ENCODE measurements at places on chromosomes 7 and 10. TPM values are rescaled to one million over a fixed set of nuclear protein-coding genes. Genes with fewer than 3 reads are reported as not detected.

GRCh38 chr7:72217151-72217550 is 195.0 kb downstream of the CALN1 start:
- no peak for DNase-seq

DNA sequence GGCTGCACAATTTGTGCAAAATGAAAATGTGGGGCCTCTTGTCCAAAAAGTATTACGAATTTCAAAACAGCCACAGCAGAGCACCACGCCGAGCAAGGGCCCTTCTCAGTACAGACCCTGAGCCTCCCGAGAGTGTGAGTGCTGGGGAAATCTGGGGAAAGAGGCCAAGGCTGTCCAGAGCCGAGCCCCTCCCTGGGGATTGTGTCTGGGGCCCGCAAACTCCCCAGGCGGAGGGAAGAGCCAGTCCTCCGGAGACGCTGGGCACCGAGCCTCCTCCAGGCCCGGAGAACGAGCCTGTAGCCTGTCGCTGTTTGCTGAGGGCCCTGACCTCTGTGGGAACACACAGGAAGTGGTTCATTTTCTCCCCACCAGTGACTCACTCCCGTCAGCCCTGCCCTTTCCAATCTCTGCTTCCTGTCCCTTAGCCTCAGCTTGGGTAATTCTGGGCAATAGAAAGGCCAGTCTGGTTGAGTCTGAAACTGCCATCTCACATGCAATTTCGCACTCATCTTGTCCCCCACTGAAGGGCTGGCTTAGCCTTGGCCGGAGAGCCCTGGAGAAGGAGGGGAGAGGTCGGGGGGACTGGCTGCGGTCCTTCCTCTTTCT is 19.5 kb upstream of the GNA12 start:
- DNase-seq, result peak; percentile 89

DNA sequence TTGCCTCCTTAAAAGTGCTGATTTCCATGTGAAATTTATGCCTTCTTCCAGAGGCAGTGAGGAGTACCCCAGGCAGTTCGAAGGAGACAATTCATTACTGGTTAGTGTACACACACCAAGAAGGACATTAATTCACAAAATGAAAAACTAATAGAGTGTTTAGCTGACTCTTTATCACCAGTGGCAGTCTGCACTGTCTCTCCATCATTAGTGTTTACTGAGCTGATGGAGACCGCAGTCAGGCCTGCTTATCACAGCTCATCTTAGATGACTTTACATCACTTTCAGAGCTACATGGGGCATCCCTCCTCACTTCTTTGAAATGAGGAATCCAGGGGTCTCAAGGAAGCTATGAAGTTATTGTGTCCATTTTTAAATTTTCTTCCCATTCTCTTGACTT is 155.5 kb upstream of the LRGUK start:
- DNase-seq, result no peak

DNA sequence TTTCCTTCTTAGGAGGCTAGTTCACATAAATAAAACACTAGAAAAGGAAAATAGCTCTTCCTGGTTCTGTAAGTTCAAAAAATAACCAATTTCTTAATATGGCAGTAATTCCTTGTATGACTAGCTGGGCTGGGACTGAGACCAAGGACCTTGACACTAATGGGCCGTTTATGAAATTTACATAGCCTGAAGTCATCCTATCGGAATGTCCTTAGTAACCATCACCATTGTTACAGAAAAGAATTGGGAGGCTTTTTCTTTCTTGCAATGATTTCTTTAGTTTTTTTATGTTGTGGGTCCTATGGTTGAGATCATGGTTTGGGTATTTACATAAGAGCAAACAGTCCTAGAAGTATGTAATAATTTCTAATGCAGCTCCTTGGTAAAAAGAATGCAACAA is 87.1 kb upstream of the HDAC9 start:
- no peak for DNase-seq

GRCh38 chr10:124717911-124718741 is 26.1 kb downstream of the FAM53B start:
- DNase-seq, result peak; percentile 53

DNA sequence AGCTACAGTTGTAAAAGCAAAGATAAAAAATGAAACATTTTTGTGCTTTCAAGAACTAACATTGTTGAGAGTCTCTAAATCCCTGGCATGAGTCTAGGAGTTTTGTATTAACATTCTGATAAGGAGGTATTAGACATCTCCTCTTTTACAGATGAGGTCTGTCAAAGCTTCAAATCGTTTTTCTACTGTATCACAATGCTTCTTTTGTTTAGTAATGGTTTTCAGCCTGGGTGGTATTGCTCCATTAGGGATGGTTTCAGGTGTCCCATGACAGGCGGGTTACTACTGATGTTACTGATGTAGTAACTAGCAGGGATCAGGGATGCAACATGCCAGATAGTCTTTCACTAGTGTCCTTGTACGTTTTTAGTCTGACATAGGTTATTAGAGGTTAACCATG is 27.4 kb downstream of the STAM start:
- DNase-seq, result no peak

DNA sequence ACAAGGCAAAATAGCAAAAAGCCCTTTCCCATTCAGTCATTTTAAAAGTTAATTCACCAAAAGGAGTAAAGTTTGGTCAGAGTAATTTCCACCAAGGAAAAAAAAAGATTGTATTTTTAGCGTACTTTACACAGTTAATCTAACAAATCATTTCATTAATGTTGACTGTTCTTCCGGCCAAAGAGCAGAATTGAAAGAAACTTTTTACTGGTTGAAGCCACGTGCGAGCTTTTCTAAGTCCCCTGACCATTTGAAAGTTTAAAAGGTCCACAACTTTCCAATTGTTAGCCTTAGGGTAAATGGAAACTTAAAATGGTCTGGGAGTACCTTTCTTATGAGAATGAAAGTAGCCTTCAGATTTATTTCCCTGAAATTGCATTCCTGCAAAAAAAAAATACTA is 296.7 kb downstream of the ARL4A start:
- no peak for DNase-seq

GRCh38 chr7:103348452-103348851 is 1.0 kb downstream of the PSMC2 start:
- DNase-seq, result no peak

- no peak for DNase-seq
These were observed 162.9 kb downstream of the SH3PXD2A start for GRCh38 chr10:103692436-103692951.

DNA sequence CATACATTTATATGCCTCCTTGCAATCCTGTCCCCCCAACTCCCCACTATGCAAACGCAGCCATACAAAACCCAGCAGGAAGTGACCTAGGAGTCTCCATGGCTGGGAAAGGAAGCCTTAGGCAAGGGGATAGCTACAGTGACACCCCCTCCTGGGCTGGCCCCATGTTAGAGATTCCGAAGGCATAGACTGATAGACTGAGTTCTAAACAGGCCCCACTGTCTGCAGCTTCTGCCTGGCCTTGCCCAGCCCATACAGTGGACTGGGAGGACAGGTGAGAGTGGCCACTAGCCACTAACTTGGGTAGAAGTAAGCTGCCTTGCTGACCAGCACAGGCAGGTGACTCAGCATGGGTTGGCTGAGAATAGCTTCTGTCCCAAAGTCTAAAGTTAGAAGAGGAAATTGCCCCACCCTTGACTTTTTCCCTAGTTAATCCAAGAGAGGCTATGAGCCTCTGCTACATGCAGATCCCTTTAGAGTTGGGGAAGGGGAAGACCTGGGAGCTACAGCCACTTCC is 106.3 kb downstream of the C10orf105 start:
- peak; percentile 73 for DNase-seq

DNA sequence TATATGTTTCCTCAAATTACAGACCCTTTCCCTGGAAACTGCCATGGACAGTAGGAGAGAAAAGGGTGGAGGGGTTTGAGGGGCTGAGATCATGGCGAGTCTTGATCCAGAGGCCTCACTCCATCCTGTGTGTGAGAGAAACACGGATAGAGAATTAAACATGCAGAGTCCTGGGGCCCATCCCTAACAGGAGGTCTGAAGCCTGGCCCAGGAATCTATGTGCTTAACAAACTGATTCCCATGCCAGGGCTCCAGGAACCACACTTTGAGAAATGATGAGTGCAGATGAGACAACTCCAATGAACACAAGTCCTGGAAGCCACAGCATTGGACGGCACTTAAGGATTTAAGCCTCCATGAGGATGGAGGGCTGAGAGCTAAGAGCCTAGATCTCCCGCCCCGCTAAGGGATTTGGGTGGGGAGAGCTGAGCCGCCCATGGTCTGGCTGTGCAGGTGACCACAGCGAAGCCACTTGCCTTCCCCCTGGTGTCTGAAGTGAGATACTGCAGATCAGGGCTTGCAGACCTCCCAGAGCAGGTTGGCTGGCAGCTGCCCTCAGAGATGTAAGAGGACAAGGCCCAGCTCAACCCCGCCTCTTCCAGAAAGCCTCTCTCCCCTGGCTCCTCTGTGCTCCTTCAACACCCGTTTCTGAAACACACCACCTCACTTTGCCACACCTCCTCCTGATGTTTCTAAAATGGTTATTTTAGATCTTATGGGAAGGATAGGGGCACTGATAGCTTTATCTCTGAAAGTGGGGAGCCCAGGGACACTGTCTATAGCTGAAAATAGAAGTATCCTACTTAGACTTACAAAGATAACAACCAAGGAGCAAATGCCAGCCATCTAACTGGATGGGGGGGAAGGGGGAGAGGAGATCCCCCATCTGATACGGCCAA is 24.8 kb upstream of the EIF5AL1 start:
- peak; percentile 78 for DNase-seq

GRCh38 chr7:28570113-28570969 is 158.0 kb downstream of the CREB5 start:
- DNase-seq, result no peak

GRCh38 chr10:92598321-92598720 is 5.4 kb downstream of the KIF11 start:
- DNase-seq, result no peak

The TRIM73 gene
- total RNA-seq, result 0.27 TPM

The IGFBP3 gene
- total RNA-seq, result 62.6 TPM

The MLXIPL gene
- total RNA-seq, result 22.9 TPM

The RNF148 gene
- total RNA-seq, result not detected

The CLDN4 gene
- total RNA-seq, result 0.15 TPM

The POP7 gene
- 42.3 TPM for total RNA-seq

The NEUROG3 gene
- not detected for total RNA-seq

The CTAGE4 gene
- total RNA-seq, result not detected

The DIP2C gene
- total RNA-seq, result 28.9 TPM

The NUTM2A gene
- total RNA-seq, result 1.2 TPM

Measured in psoas muscle (tissue), 8 donors.